Pancreas (tissue), 10 donors: ENCODE measurements at places on chromosomes 2 and 18. TPM values are rescaled to one million over a fixed set of nuclear protein-coding genes. Genes with fewer than 3 reads are reported as not detected.

DNA sequence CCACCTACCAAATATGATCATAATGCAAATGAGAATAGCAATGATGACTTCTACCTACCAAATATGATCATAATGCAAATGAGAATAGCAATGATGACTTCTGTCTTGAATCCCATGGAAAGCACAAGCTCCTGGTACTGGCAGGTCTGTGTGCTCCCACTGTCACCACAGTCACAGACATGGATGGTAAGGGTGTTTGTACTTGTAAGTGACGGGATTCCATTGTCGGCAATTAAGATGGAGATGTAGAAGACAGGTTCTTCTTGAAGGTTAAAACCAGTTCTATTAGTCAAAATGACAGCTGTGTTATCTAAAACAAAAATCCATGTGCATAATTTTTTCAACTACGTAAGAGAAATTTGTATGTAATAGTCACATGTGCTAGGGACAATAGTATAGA lies 95.0 kb downstream of the CDH19 start:
- H3K4me3 ChIP-seq = no peak overlapping the region
- no peak overlapping the region for H3K27ac ChIP-seq
- no peaks in the 10 kb centered on the region for H3K36me3 ChIP-seq
- no peak for DNase-seq
- no peaks in the 10 kb centered on the region for H3K4me1 ChIP-seq

GRCh38 chr2:179137200-179137759 lies 87.3 kb upstream of the CCDC141 start:
- H3K27ac ChIP-seq = no peak overlapping the region
- H3K4me1 ChIP-seq = no peaks in the 10 kb centered on the region
- DNase-seq = no peak
- H3K36me3 ChIP-seq = no peaks in the 10 kb centered on the region

- H3K4me3 ChIP-seq = peak overlapping the region; percentile 94
- peaks cover 30% of the 10 kb centered on the region for H3K4me1 ChIP-seq
- H3K27ac ChIP-seq = peak overlapping the region; percentile 100
These were observed 350 bp upstream of the RNF138 start for GRCh38 chr18:32091325-32091723.

DNA sequence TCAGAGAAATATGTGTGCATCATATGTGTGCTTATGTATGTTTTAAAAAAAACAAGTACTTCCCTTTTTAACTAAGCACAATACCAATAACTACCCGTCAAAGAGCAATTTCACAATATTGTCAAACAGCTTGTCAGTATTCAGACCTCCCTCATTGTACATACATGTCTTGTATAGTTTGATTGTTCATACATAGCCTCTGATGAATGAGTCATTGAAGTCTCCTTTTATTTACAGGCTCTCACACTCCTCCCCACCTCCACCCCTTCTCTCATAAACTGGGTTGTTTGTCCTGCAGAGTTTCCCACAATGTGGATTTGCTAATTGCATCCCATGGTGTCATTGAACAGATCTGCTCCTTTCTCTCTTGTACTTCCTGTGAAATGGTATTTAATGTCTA lies 132.8 kb upstream of the L3MBTL4 start:
- no peaks in the 10 kb centered on the region for H3K36me3 ChIP-seq
- H3K4me1 ChIP-seq = peaks cover 6% of the 10 kb centered on the region
- no peak overlapping the region for H3K27ac ChIP-seq
- DNase-seq = no peak
- H3K27me3 ChIP-seq = no peaks in the 10 kb centered on the region

DNA sequence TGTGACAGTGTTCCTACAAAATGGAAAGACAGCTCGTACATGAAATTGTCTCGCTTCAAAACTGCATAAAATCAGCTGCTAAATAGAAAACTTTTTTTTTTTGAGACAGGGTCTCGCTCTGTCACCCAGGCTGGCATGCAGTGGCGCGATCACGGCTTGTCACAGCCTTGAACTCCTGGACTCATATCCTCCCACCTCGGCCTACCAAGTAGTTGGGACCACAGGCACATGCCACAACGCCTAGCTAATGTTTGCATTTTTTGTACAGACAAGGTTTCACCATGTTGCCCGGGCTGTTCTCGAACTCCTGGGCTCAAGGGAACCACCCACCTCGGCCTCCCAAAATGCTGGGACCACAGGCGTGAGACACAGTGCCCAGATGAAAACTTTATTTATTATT lies 3.2 kb downstream of the TXNL4A start:
- no peak overlapping the region for H3K27ac ChIP-seq
- no peaks in the 10 kb centered on the region for H3K36me3 ChIP-seq
- H3K4me3 ChIP-seq = no peak overlapping the region
- H3K4me1 ChIP-seq = no peaks in the 10 kb centered on the region
- DNase-seq = no peak
- H3K27me3 ChIP-seq = no peaks in the 10 kb centered on the region

DNA sequence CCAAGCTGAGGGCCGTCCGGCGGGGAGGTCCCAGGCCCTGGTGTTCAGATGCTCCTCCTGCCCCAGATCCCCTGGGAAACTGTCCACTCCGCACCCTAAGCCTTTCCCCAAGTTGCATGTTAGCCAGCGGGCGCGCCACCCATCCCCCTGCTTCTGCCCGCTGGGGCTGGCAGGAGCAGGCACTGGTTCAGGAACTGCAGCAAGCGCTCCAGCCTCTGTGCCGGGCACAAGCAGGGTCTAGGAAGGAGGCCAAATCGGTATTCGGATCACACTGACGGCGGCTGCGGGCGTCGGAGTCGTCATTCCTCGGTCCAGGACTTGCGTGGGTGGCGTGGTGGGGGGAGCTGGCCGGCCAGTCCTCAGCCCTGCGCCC lies 53.7 kb downstream of the FAM168B start:
- peaks cover 5% of the 10 kb centered on the region for H3K4me1 ChIP-seq
- H3K27ac ChIP-seq = no peak overlapping the region
- H3K27me3 ChIP-seq = no peaks in the 10 kb centered on the region

DNA sequence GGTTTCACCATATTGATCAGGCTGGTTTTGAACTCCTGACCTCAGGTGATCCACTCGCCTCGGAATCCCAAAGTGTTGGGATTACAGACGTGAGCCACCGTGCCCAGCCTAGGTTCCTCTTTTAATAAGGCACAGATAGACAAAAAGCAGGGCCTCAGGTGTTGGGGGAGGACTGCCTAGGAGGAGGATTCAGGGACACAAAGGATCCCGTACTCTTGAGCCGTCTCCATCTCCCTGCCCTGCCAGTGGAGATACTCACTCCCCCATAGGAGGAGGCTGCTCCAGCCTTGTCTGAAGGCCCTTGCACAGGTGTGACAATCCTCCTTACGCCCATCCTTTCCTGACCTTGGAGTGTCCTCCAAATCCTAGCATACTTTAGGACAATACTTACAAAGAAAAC lies 32.0 kb upstream of the TFCP2L1 start:
- no peaks in the 10 kb centered on the region for H3K27me3 ChIP-seq
- DNase-seq = no peak
- no peak overlapping the region for H3K4me3 ChIP-seq
- H3K36me3 ChIP-seq = no peaks in the 10 kb centered on the region

DNA sequence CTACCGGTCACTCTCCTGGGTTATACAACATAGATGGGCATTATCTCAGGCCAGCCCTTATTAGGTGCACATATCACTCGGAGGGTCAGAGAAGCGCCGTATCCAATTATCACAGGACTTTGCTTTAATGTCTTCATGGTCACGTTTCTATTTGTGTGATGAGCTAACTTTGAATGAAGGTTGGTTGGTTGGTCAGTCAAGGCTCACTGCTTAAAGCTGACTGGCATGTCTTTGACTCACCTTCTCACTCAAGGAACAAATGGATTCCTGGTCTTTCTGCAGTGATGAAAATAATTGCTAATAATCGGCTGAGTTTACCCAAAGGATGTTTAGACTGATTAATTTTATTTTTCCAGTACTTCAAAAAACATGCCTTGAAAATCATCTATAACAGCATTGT lies 39.7 kb downstream of the COLEC12 start:
- H3K27me3 ChIP-seq = no peaks in the 10 kb centered on the region
- no peak overlapping the region for H3K4me3 ChIP-seq
- no peaks in the 10 kb centered on the region for H3K36me3 ChIP-seq
- no peaks in the 10 kb centered on the region for H3K4me1 ChIP-seq
- DNase-seq = no peak

RPRD1A gene
- 22.4 TPM for total RNA-seq

GCG gene
- 190 TPM for total RNA-seq

STPG4 gene
- not detected for total RNA-seq

TMEM182 gene
- 2.9 TPM for total RNA-seq

CYP27A1 gene
- total RNA-seq = 3.6 TPM

SH3BP4 gene
- 77.8 TPM for total RNA-seq
